ENCODE measurements at places on chromosomes 13 and 19. TPM values are rescaled to one million over a fixed set of nuclear protein-coding genes. Genes with fewer than 3 reads are reported as not detected.

- DNase-seq: no peak
- H3K36me3 ChIP-seq: no peaks in the 10 kb centered on the region
- H3K4me3 ChIP-seq: no peak overlapping the region
Measured at GRCh38 chr13:48826039-48826438, 149.7 kb upstream of the FNDC3A start.

DNA sequence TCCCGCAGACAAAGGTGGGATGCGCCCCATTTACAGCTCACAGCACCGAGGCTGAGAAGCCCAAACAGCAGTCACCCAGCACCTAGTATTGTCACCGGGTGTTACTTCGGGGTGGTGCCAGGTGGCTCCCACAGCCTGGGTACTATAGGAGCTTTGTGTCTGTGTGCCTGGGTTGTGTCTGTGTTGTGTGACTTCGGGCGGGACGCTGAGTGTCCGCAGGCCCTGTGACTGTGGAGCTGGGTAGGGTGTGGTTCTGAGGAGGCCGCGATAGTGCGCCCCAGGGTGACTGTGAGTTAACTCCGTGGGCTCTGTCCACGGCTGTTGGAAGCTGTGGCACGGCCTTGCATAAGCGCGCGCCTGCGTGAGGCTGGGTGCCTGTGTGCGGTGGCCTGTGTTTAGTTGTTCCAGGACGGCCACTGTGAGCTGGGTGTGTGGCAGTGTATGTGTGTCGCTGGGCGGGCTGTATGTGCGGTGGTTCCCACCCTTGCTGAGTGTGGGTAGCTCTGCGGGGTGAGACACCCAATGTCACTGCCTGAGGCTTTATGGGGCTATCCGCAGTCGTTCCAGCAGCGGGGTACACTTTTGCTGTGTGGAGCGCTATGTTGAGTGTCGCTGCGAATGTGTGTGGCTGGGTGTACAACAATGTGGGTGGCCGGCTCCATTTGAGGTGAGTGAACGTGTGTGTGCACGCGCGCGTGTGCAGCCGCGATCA is 559 bp upstream of the SSBP4 start:
- DNase-seq: peak; percentile 76
- H3K27me3 ChIP-seq: no peaks in the 10 kb centered on the region
- H3K27ac ChIP-seq: peak overlapping the region; percentile 89
- H3K4me3 ChIP-seq: peak overlapping the region; percentile 30
- peaks cover 89% of the 10 kb centered on the region for H3K4me1 ChIP-seq
- H3K36me3 ChIP-seq: no peaks in the 10 kb centered on the region

- H3K27ac ChIP-seq: no peak overlapping the region
- no peak for DNase-seq
- H3K4me3 ChIP-seq: no peak overlapping the region
- no peaks in the 10 kb centered on the region for H3K4me1 ChIP-seq
- no peaks in the 10 kb centered on the region for H3K27me3 ChIP-seq
- H3K36me3 ChIP-seq: no peaks in the 10 kb centered on the region
Measured at GRCh38 chr13:112457485-112457884, 81.3 kb downstream of the SPACA7 start.

GRCh38 chr13:42367831-42368230 is 95.9 kb downstream of the AKAP11 start:
- no peaks in the 10 kb centered on the region for H3K36me3 ChIP-seq
- DNase-seq: no peak
- H3K27ac ChIP-seq: no peak overlapping the region
- no peaks in the 10 kb centered on the region for H3K27me3 ChIP-seq
- H3K4me1 ChIP-seq: no peaks in the 10 kb centered on the region

GRCh38 chr13:29540334-29540733 is 55.2 kb downstream of the SLC7A1 start:
- no peak overlapping the region for H3K27ac ChIP-seq
- H3K27me3 ChIP-seq: no peaks in the 10 kb centered on the region
- no peaks in the 10 kb centered on the region for H3K4me1 ChIP-seq
- H3K4me3 ChIP-seq: no peak overlapping the region

- DNase-seq: no peak
- H3K27ac ChIP-seq: peak overlapping the region; percentile 78
- H3K27me3 ChIP-seq: peaks cover 4% of the 10 kb centered on the region
- H3K4me3 ChIP-seq: no peak overlapping the region
Measured at GRCh38 chr19:609004-609346, 19.3 kb downstream of the HCN2 start.

DNA sequence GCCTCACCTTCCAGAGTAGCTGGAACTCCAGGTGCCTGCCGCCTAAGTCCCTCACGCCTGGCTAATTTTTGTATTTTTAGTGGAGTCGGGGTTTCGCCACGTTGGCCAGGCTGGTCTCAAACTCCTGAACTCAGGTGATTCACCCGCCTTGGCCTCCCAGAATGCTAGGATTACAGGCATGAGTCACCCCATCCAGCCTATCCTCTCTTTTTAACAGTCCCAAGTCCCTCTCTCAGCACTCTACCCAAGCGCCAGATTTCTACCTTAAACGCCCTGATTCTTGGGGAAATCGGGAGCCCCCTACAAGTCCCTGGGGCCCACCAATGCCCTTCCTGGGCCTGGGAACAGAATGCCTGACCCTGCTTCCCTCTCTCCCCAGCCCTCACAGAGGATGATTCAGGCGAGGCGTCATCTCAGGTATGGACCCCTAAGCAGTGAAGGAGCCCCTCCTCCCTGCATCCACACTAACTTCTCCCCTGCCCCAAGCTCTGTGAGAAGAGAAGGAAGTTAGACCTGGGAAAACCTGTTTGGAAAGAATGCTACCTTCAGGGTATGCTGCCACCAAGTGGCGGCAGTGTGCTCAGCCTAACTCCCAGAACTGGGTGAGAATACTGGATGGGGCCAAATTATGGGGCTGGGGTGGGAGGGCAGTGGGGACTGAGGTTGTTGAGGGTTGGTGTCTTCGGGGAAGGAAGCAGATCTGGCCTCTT is 20.8 kb upstream of the EBI3 start:
- no peak overlapping the region for H3K4me3 ChIP-seq
- peaks cover 4% of the 10 kb centered on the region for H3K4me1 ChIP-seq
- H3K27me3 ChIP-seq: no peaks in the 10 kb centered on the region
- DNase-seq: no peak
- no peaks in the 10 kb centered on the region for H3K36me3 ChIP-seq

GRCh38 chr13:43128504-43128961 is 105.1 kb downstream of the DNAJC15 start:
- no peaks in the 10 kb centered on the region for H3K36me3 ChIP-seq
- H3K27ac ChIP-seq: no peak overlapping the region
- no peaks in the 10 kb centered on the region for H3K27me3 ChIP-seq
- no peak overlapping the region for H3K4me3 ChIP-seq
- no peak for DNase-seq
- H3K4me1 ChIP-seq: peaks cover 4% of the 10 kb centered on the region

GRCh38 chr19:47102346-47103060 is 11.1 kb downstream of the ZC3H4 start:
- no peak overlapping the region for H3K4me3 ChIP-seq
- no peak overlapping the region for H3K27ac ChIP-seq
- no peaks in the 10 kb centered on the region for H3K27me3 ChIP-seq
- H3K4me1 ChIP-seq: peaks cover 15% of the 10 kb centered on the region

GRCh38 chr19:40612831-40613689 is 11.9 kb downstream of the LTBP4 start:
- H3K36me3 ChIP-seq: no peaks in the 10 kb centered on the region
- H3K27me3 ChIP-seq: no peaks in the 10 kb centered on the region
- peaks cover 52% of the 10 kb centered on the region for H3K4me1 ChIP-seq
- peak overlapping the region; percentile 76 for H3K4me3 ChIP-seq

TRAPPC5 gene
- 53.8 TPM for total RNA-seq

NCR1 gene
- total RNA-seq: 213 TPM

PLEKHF1 gene
- total RNA-seq: 81.8 TPM

METTL21C gene
- total RNA-seq: not detected
